ENCODE measurements at places on chromosomes 16 and 17.

GRCh38 chr16:13377143-13377542 lies 475.7 kb downstream of the SHISA9 start:
- DNase-seq: no peak

DNA sequence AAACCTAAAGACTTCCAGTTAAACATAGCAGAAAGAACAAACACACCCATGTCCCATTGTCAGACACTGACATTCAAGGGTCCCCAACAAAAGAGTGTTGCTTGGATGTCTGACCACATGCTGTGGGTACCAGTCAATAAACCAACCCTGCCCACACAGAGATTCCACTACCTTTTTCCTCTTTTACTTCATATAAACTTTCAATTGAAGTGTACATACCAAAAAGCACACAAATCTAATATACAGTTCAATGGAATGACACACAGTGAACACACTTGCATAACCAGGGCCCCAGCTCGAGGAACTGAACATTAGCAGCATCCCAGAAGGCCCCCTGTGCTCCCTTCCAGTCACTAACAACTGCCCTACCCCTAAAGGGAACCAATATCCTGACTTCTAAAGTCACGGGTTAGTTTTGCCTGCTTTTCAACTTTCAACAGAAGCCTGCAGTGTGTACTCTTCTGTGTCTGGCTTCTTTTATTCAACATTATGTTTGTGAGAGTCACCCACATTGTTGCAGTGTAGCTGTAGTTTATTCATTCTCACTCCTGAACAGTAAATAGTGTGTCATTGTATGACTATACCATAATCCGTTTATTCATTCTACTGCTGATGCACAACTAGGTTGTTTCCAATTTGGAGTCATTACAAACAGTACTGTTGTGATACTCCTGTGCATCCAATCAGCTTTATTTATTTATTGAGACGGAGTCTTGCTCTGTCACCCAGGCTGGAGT lies 18.0 kb downstream of the CFDP1 start:
- DNase-seq: no peak

DNA sequence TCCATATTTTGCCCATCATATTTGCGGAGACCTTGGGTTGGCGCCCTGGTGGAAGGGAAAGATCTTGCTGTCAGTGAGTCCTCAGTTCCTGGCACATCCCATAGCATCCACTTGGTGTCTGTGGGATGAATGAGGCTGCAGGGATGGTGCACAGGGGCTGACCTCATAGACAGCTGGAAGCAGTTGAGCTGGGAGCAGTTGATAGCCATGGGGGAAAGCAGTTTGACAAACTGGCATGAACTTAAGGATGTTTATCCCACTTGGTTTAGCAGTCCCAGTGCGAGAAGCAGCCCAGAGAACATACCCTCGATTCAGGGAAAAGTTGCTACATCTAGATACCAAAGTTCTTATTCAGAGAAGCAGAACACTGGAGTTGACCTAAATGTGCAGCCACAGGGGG lies 80.7 kb downstream of the SNX29 start:
- no peak for DNase-seq

GRCh38 chr16:3732171-3732570 lies 14.8 kb upstream of the TRAP1 start:
- DNase-seq: no peak

DNA sequence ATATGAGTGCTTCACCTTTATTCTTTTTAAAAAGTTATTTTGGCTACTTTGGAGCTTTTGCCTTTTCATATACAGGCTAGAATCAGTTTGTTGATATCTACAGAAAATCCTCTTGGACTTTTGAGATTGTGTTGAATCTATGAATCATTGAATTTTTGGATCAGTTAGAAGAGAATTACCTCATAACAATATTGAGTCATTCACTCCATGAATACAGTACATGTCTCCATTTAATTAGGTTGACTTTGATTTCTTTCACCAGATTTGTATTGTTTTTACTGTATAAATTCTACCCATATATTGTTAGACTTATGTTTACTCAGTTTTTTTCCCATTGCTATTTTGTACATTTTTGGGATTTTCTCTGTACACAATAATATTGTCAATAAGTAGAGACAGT lies 54.4 kb downstream of the TAOK1 start:
- DNase-seq: no peak

- no peak for DNase-seq
Observed at GRCh38 chr17:3007651-3008121, 55.7 kb downstream of the OR1D5 start.

Measured in CD4-positive, alpha-beta T cell treated with Interleukin-17A for 4 hours (primary cell).